ENCODE measurements at places on chromosomes 5 and 9.

DNA sequence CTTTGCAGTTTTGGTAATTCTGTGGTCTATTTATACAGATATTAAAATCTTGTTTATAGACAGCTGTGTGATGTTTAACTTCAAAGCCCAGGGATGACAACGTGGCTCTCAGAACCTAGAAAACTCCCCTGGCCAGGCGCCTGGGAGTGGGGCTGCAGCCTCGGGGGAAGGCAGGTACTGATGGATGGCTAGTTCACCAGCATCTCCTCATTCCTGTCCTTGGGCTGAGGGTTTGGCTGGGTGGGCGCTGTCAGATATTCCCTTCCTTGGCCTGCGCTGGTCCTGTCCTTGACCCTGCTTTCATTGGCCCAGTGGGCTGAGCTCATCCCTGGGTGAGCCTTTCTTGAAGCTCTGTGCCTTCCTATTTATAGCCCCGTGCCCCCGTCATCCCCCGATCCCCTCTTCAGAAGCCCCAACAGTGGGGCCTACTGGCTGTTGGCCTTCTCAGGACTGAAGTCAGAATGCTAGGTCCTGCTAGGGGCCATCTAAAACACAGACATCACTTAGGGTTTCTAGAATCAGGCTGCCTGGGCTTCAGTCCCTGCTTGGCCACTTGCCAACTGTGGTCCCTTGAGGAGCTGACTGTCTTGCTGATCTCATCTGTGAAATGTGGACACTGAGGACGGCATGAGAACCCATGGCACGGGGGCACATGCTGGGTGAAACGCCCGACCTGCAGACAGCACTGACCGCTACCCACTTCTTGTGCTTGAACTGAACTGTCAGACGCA is 20.9 kb downstream of the SH3GLB2 start:
- DNase-seq: no peak

DNA sequence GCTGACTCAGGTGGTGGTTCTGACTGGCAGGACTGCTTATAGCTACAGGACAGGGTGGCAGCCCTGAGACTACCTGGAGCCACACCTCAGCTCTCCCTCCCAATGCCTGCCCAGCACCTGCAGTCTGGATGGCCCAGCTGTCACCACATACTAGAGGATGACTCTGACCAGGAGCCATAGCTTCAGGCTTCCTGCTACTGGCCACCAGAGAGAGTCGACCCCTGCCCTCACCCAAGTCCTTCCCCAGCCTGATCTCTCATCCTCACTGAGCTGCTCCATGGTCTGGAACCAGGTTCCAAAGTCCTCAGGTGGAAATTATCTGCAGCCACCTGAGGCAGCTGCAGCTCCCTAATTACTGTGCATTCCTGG is 25.6 kb upstream of the TDRD7 start:
- no peak for DNase-seq

GRCh38 chr5:174235221-174236011 is 189.9 kb downstream of the NSG2 start:
- DNase-seq: peak; percentile 67

GRCh38 chr5:56862909-56863308 is 46.5 kb upstream of the SETD9 start:
- no peak for DNase-seq

- peak; percentile 41 for DNase-seq
Observed at GRCh38 chr5:157382996-157383800, 76.8 kb upstream of the NIPAL4 start.

GRCh38 chr5:111138096-111138495 is 45.9 kb downstream of the WDR36 start:
- no peak for DNase-seq

- DNase-seq: no peak
Observed at GRCh38 chr9:127714951-127715469, 453 bp downstream of the PTRH1 start.

- DNase-seq: no peak
Observed at GRCh38 chr9:103661663-103662062, 432.4 kb upstream of the SMC2 start.

DNA sequence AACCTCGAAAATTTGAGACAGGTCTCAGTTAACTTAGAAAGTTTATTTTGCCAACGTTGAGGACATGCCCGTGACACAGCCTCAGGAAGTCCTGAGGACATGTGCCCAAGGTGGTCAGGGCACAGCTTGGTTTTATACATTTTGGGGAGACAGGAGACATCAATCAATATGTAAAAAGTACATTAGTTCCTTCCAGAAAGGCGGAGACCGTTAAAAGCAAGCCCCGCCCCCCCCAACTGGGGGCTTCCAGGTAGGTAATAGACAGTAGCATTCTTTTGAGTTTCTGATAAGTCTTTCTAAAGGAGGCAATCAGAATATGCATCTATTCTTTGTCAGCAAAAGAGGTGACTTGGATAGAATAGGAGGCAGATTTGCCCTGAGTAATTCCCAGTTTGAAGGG is 599 bp upstream of the MOCS2 start:
- DNase-seq: no peak

DNA sequence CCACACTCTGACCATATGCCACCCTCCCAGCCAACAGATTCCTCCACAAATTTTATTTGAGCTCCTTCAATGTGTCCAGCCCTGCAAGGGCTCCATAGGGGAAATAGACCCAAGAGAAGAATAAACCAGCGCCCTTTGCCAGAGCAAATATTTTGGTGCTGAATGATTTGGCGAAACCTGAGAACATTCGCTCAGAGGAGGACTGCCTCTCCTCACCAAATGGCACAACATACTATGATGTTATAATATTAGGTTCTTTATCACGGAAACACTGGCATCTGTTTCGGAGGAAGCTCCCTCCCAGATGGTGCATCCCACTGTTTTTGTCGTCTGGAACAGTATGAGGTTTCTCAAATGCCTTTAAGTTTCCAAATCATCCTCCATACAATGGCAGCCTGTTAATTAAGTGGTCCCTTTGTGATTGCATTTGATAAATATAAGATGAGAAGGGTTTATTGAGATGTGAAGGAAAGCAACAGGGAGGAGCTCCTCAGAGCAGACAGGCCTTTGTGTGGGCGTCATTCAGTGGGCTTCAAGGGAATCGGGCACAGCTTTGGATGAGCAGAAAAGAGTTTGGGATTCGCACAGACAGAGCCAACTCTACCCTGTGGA is 139.1 kb upstream of the ADRA1B start:
- no peak for DNase-seq

DNA sequence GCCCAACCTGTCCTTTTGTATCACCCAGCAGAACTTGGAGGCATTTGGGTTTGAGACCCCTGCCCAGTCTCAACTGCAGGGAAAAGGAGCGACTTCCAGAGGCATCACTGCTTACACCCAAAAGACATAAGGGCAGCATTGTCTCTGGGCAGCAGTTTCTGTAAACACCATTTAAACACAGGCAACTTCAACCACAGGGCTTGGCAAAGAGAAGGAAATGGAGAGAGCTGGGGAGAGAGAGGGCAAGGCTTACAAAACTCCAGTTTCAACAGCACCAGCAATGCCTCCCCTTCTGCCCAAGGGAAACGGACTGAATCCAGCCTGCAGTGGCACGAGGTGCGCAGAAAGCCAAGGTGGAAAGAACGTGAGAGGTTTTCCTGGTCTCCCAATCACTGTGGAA is 147.6 kb downstream of the ROR2 start:
- DNase-seq: no peak

DNA sequence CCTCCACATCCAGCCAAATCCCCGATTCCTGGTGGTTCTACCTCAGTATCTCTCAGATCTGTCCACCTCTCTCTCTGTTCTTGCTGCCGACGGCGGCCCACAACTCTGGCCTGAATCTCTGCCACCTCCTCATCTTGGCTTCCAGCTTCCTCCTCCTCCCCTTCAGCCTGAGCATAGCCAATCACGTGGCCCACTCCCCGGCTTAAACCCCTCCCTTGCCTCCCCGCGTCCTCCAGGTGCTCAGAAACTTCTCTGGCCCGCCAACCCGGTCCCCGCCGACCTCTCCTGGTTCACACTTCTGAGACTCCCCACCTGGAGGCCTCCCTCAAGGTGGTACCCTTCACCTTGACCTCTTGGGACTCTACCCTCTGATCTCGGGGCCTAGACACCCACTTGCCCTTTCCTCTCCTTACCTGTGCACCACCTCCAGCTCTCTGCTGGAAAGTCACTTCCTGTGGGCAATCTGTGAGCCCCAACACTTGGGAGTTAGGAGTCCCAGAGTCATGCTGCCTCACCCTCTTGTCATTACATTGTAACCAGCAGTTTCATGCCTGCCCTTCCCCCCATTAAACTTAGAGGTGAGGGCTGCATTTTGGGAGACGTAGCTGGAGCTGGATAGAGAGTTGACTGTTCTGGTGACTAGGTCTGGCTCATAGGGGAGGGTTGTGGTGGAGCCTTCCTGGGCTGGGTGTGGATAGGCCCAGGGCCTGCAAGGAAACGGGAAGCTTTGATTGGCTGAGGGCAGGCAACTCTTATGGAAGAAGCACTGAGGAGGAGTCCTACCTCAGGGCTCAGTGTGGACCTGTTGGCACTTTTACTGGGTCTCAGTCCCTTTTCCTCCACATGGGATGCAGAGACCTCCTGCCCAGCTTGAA is 4.5 kb upstream of the SET start:
- DNase-seq: peak; percentile 72

DNA sequence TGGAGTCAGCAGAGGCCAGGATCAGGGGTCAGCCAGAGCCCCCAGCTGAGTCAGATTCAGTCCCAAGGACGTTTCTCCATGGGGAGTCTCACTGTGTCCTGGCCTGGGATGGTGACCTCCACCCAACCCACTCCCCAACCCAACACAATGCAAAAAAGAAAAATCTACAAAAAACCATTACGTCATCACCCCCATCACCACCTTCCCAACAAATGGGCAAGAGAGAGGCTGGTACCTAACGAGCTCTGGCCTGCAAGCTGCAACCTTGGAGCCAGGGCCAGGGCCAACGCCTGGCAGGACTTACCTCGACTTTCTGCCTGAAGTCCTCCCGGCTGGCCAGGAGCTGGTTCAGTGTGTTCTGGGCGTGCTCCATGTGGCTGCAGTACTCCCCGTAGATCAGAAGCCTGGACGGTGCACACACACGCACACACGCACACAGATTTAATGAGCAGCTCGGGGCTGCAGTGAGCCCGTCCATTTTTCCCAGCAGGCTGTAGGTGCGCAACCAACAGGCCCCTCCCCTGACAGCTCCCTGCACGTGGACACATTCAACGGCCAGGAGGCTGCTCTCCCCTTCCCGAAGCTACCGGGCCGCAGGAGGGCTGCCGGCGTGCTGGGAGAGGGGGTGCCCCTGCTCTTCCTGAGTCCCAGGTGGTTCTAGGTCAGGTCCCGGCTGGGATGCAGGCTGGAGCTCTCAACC is 59.4 kb upstream of the SARDH start:
- no peak for DNase-seq

- peak; percentile 93 for DNase-seq
Observed at GRCh38 chr5:112146323-112147226, 272.5 kb downstream of the EPB41L4A start.

- DNase-seq: no peak
Observed at GRCh38 chr5:179452356-179453230, 97.8 kb upstream of the RUFY1 start.

DNA sequence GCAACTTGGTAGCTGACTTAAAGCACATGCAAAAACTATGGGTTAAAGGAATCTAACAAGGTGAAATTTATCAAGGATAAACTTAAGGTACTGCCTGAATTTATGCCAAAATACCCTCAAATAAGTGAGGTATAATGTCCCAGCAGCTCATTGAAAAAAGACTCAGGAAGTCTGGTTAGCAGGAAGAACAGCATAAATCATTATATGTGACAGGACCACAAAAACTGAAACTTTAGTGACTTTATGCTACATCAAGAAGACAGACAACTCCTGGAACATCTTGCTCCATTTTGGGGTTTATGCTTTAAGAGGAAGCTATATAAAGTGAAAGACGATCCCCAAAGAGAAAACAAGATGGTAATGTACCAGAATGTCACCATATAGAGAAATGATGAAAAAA is 282.4 kb upstream of the ZNF462 start:
- DNase-seq: no peak

DNA sequence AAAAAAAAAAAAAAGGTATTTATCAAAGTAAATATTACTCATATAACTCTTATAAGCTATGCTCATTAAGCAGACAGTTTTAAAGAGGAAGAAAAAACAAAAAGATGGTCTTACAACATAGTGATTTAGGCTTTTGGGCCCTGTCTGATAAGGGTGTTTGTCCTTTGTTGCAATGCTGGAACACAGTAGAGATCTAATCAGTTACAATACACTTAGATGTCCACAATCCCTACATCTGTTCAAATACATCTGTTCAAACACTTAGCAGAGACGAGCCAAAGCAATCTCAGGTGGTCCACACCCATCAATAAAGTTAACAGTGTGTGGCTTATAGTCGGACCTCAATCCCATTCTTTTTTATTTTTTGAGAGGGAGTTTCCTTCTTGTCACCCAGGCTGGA is 11.0 kb downstream of the PRXL2C start:
- DNase-seq: no peak

GRCh38 chr9:33472881-33473615 is 676 bp downstream of the NOL6 start:
- DNase-seq: no peak

DNA sequence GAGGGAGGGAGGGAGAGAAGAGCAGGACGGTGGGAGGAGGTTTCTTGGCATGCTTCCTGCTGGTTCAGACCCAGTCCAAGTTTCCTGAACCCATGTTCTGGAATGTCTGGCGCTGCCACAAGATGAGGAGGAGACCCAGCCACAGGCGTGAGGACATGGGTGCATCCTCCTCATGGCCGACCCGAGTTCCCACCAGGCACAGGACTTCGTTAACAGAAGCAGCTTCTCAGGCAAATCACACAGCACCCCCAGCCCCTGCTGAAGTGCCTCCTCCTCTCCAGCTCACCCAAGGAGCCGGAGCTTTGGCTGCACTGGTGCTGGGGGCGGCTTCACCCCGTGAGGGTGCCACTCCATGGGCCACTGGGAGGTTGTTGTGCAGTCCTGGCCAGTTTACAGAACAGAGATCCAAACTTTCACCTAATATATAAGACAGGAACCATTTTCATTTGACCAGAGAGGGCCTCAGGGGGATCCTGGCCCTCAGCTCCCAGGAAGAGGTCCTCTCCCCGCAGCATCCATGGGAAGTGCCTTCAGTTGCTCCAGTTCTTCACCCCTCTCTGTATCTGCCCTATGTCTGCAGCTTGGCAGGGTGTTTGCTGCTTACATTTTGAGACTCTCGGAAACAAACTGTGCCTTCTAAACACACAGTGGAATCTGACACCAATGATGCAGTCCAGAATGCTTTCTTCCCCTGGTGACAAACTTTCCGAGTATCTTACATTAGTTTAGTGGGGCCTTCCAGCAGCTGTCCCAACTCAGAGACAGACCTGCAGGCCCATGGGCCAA is 10.2 kb upstream of the NKD2 start:
- DNase-seq: no peak
